ENCODE measurements at places on chromosomes 5 and 9.

- DNase-seq: no peak
These were observed 14.4 kb upstream of the PAIP1 start for GRCh38 chr5:43571237-43571636.

DNA sequence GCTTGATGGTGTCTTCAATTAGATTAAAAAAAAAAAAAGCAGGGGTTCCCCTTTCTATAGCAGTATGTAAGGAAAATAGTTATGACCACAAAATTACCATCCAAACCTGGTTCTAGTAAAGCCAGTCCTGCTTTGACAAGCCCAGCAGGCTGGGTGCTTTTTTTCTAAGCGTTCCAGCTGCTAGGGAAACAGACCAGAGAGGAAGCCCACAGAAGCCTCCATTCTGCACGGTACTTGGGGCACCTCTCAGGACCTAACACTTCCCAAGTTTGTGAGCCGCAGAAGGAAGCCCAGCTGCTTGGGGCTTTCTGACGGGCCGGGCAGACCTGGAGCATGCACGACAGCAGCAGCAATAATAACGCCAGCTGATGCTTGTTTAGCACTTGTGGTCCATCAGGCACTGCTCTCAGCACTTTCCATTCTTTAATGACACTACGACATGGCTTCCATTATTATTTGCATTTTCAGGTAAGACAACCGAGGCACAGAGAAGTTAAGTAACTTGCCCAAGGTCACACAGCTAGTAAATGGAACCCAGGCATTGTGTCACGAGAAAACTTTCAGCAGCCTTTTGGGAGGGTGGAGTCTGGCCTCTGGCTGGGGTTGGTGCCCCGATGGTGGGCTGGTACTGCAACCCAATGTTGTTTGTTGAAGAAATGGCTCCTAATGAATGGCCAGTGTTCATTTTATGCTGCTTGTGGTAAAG is 15.4 kb downstream of the LMX1B start:
- DNase-seq: no peak

DNA sequence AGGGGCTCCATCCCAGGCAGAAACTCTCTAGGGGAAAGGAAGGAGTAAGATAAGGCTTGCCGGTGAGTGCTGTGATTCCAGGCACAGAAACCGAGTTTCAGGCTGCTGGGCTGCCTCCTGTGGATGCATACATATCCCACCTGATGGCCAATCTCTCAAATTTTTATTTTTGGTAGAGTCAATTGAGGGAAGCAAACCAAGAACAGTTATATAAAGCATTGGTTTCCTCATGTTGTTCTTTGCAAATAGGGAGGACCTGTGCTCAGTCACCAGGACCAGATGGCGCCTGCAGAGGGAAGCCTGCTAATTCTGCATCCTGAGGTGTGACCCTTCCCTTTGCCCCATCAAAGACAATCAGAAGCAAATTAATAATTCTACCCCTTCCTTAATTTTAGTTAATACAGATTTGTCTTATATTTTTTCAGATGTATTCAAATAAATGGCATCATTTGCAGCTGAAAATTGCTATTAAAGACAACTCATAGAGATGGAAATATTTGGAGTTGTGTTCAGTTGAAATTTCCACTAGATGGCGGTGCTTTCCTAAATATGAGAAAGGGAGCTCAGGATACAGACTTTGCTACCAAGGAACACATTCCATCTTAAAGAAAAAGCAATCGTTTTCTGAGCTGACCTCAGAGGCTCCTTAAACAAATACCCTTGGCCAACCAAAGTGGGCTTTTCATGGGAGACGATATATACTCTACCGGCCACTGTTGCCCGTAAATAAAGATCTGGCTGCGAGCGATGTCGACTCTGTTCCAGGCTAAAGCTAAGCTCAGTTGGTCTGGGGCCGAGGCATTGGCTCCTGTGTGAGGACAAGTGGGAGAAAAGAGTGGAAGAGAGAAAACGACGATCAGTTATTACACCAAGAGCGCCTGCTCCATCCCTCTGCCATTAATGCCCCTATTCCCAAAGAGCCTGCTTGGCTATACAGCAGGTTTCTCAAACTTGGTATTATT is 225.7 kb upstream of the KLF9 start:
- peak; percentile 60 for DNase-seq

DNA sequence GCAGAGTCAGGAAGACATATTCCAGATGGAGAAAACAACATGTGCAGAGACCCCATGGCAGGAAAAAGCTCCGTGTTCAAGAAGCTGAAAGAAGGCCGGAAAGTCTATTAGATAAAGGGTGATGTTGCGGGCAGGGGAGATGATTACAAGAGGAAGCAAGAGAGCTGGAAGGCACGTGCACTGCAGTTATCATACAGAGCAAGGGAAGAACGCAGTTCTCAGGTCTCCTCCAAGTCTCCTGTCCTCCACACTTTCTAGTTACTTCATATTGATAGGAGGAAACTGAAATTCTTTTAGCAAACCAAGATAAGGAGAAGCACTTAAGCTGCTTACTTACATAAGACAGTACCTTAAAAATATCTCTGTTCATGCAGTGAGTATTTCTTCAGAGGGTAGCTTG is 58.3 kb upstream of the PLPP6 start:
- DNase-seq: no peak

DNA sequence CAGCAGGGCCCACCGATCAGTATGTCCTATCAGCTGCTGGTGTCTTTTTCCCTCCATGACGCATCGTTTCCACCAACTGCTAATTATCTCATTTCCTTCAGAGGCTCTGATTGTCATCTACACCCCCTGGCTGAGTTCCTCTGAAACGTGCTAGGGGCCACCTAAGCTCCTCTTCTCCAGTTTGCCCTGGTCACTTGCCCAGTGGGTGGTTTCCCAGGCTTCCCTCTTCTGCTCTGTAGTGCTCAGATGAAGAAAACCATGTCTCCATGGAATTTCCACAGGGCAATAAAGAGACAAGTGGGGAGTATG is 65.3 kb downstream of the TSTD2 start:
- no peak for DNase-seq

GRCh38 chr9:10236161-10236560 is 376.6 kb downstream of the PTPRD start:
- DNase-seq: no peak

- DNase-seq: no peak
These were observed 22.2 kb downstream of the KLF4 start for GRCh38 chr9:107467416-107467815.

GRCh38 chr9:34685591-34685990 is 5.5 kb downstream of the CCL19 start:
- DNase-seq: no peak

DNA sequence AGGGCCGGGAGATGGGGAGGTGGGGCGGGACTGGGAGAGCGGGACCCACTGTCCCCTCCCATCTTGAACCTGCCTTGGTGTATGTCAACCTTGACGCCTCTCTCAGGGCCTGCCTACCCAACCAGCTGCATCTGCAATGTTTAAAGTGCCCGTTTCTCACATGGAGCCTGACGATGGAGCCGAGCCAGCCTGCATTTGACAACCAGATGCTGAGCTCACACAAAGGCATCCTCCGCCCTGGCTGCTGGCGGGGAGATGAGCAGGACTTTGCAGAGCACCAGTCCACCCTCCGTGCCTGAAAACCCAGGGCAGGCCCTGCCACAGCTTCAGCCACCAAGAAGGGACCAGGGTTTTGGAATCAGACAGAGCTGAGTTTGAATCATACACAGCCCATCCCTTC is 141.1 kb upstream of the SMIM23 start:
- no peak for DNase-seq

- DNase-seq: no peak
These were observed 36.2 kb upstream of the CCDC180 start for GRCh38 chr9:97271292-97271691.

- no peak for DNase-seq
These were observed 194.2 kb upstream of the GLRA1 start for GRCh38 chr5:152118676-152119470.

DNA sequence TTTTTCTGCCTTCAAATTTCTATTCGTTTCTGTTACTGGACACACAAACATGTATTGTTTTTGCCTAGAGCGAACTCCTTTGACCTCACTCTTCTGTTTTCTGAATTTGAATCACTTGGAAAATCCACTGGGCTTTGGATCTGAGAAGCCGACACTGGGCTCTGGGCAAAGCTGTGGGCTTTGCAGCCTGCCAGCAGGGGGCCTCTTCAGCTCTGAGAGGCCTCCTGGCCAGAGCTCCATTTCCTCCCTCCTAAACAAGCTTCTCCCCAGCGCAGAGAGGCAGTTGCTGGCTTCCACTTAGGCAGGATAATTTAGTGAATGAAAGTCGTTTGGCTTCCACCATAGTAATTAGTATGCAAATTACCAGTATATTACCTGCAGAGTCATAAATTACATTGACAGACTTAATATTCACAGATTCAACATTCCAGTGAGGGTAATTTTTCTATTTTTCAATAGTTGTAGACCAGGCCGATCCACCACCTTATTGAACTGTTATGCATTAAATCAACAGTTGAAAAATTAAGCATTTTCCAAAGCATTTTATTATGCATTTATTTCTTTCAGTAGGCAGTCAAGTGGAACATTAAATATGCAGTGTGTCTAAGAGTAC is 104.0 kb upstream of the ZNF366 start:
- peak; percentile 75 for DNase-seq

DNA sequence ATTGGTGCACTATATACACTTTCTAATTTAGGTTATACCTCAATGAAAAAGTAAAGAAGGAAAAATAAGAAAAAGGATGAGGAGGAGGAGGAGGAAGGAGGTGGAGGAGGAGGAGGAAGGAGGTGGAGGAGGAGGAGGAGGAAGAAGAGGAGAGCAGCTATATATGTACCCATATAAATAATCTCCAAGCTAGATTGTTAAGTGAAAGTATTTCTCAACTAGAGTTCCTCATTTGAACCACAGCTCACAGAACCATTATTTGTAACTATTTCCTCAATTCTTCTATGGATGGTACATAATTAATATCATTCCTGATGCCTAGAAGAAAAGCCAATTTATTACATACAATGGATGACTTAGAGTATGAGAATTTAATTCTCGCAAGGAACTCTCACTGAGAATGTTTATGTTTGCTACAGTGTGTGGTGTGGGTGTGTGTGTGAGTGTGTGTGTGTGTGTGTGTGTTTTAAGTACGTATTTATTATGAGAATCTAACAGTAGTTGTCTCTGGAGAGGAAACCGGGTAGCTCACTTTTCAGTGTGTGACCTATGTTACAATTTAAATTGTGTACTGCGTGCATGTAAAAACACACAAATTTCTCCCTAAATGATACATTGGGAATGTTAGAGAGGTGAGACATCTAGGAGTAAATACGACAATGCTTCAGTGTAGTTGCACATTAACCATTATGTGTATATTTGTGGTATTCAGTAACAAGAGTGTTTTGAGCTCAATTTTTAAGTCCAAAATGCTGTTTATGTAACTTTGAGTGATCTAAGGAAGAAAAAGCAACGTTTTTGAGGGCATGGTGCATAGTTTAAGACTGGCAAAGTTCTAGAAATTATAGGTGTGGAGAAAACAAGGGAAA is 20.2 kb upstream of the NREP start:
- DNase-seq: no peak

- DNase-seq: no peak
These were observed 3.1 kb upstream of the STC2 start for GRCh38 chr5:173331287-173331686.

DNA sequence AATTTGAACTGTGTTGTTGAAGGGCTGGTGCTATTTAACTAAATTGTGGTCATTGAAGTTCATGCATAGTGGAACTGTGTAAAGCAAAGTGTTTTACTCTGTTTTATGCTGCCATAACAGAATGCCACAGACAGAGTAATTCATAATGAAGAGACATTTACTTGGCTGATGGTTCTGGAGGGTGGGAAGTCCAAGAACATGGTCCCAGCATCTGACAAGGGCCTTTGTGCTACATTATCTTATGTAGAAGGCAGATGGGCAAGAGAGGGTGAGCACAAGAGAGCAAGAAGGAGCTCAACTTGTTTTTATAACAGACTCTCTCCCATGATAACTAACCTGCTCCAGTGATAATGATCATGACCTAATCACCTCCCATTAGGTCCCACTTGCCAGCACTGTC is 101.9 kb upstream of the NR3C1 start:
- no peak for DNase-seq

DNA sequence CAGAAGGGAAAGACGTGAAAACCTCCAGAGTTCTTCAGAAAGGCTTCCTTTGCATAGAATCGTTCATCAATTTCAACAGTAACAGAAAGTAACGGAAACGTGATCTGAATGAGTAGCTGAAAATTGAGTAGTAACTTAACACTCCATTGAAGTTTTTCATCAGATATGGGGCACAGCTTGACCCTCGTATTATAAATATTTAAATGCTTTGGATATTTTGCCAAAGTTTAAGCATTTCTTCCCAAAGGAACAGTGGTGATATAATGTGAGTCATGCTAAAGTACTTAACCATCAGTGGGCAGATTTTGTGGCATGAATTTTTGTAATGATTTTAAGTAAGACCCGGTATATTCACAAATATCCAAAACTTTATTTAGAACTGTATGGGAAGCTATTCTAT is 67.4 kb upstream of the ADAMTS19 start:
- no peak for DNase-seq

GRCh38 chr5:96070622-96071225 is 109.1 kb upstream of the ELL2 start:
- DNase-seq: no peak

DNA sequence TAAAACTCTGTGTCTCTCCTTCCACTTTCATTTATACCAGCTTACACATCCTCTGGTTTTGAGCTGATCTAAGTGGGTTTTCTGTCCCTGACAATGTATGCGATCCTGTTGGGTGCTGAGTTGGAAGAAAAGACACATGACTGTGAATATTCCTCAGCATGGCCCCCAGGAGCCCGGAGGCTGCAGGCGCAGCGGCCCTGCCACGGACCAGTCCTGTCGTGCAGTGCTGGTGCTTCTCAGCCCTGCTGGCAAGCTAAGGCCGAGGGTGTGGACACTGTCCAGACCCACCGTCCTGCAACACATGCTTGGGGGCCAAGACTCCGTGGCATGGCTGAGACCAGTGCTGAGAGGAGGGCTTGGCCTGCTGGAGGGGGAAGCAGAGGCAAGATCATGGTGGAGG is 328.9 kb upstream of the IRX2 start:
- no peak for DNase-seq

- peak; percentile 17 for DNase-seq
These were observed 14.1 kb upstream of the C5orf58 start for GRCh38 chr5:170218726-170219125.

DNA sequence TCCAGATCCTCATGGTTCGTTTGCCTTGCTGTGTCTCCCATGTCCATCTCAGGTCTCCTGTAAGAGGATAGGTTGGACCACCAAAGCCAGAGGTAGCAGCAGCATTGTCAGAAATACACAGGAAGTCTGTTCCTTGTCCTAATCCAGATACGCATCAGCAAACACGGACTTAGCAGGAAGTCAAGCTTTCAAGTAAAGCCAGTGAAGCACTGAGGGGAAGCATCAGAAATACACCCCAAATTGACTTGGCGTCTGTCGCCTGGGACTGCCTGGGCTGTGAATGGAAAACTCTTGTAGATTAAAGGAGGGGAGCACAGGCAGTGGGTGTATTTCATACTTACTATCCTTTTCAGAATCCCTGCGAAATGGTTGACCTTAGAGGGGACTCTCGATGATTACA is 171.3 kb downstream of the PSAT1 start:
- DNase-seq: no peak
